Esophagus squamous epithelium (tissue), 5 donors: ENCODE measurements at places on chromosomes 5 and 9.

DNA sequence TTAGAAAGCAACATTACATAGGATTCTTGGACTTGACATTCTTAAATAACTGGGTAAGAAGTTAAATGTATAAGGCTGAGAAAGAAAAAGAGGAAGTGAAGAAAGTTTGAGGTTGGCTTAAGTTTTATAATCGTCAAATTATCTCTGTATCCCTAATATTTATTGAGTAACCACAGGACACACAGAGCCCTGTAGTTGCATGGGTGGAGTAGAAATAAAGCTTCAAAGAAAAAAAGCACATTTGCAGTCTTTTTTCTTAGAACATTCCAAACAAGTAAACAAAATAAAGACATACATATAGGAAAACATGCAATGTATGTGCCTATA, 137.0 kb downstream of the CCDC192 start:
- DNase-seq: no peak

GRCh38 chr5:15926586-15926985, 253.0 kb downstream of the MARCHF11 start:
- DNase-seq: no peak

- DNase-seq: no peak
Observed at GRCh38 chr5:113378081-113378480, 56.7 kb downstream of the TSSK1B start.

DNA sequence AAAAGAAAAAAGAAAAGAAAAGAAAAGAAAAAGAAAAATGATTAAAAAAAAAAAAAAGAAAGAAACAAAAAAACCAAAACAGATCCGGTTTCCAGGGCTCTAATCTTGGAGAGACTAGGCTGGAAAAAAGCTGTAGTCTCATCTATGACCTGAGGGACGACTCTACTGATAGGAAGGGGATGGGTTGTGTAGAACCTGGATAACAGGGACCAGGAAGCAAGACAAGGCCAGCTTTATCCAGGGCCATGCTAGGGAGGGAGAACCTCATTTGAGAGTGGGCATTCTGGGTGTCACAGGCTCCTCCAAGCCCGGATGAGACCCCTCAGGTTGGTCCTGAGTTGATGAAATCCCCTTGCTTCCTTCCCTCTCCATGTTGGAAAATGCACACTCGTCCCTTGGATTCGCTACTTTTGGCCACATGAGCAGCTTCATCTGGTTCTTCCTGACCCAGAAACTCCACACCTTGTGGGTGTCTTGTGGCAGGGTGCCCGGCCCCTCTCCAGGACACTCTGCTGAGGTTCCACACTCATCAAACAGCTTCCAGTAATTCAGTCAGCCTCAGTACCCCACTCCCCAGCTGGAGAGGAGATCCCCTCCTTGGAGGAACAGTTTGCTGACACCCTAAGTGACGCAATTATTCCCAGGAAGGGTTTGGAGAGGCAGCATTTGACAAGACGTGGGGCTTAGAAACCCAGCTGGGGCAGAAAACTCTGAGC, 71.1 kb upstream of the LHFPL2 start:
- DNase-seq: no peak

GRCh38 chr9:4985386-4986266, 554 bp downstream of the JAK2 start:
- no peak for DNase-seq

DNA sequence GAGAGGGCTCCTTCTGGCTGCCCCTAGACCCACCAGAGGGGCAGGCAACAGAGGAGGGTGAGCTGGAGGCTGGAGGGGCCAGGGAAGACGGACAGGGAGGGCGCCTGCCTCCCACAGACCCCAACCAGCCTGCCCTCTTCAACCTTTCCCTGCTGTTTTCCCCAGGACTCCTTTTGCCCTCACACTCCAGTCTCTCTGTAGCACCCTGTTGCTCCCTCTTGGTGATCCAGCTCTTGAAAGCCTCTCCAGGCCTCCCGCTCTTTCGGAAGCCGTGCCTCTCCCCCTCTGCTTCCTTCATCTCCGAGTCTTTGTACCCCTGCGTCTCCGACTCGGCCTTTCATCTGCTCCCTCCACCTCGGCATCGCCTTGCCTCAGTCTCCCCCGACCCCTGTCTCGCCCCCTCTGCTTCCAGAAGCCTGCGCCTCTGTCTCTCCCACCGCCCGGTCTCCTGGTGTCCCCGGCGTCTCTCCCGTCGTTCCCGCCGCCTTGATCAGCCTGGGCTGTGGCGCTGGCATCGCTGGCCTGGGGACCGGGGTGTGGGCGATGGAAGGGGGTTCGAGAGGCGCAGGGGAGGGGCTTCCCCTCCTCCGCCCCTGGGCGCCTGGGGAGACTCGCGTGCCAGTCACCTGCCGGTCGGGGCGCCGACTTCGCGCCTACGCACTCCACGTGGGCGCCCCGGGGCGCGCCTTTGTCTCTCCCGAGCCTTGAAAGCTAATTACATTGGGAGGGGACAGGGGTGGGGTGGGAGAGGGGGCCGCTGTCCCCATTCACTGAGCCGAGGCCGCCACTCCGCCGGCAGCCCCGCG, 5.3 kb upstream of the PRDM12 start:
- no peak for DNase-seq

DNA sequence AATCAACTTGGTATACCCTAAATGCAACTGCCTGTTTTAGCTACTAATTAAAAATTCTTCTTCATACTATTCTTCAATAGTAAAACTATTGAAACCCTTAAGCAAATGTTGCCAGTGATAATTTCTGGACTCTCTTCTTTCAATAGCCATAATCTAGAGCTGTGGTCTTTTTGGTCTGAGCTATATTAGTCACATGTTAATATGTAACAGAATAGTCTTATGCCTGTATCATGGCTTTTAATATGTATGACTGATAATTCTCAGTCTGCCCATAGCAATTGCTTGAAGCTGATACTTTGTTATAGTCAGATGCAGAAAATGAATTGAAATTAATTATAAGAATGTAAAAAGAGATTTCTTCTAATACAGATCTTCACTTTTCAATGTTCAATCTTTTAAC, 1871.9 kb upstream of the CDH6 start:
- no peak for DNase-seq

DNA sequence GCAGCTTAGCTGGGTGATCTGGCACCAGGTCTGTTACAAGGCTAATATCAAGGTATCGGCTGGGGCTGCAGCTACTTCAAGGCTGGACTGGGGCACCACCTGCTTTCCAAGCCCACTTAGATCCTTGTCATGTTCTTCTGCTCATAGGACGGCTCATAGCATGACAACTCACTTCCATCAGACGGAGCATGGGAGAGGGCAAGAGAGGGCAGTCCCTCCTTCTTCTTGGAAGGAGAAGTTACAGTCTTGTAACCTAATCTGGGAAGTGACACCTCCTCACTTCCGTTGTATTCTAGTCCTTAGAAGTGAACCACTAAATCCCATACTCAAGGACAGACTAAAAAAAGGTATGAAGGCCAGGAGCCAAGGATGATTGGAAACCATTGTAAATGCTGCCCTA, 258.2 kb downstream of the MAST4 start:
- DNase-seq: no peak

DNA sequence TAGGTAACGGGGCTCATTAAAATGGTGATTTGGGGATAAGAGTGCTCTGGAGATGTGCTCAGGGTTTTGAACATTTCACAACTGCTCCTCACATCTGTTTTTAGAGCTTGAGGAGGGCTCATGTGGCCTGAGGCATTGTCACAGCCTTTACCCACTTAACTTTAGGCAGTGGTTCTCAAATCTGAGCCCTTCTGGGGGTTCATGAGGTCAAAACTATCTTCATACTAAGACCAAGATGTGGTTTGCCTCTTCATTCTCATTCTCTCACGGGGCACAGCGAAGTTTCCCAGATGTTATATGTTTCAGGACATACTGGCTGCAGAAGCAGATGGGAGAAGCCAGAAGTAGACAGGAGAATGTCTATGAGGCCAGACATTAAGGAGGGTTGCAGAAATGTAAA, 38.4 kb downstream of the STXBP1 start:
- DNase-seq: no peak

GRCh38 chr5:38723426-38723825, 122.4 kb upstream of the OSMR start:
- no peak for DNase-seq

DNA sequence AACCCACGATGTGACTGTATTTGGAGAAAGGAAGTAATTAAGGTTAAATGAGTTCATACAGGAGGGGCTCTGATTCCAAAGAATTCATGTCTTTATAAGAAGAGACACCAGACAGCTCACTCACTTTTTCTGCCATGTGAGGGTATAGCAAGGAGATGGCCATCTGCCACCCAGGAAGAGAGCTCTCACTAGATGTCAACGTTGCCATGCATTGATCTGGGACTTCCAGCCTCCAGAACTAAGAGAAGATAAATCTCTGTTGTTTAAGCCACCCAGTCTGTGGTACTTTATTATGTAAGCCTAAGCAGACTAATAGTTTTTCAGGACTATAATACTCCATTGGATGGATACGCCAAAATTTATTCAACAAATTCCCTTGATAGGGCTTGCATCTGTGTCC, 89.8 kb upstream of the RAD23B start:
- no peak for DNase-seq

DNA sequence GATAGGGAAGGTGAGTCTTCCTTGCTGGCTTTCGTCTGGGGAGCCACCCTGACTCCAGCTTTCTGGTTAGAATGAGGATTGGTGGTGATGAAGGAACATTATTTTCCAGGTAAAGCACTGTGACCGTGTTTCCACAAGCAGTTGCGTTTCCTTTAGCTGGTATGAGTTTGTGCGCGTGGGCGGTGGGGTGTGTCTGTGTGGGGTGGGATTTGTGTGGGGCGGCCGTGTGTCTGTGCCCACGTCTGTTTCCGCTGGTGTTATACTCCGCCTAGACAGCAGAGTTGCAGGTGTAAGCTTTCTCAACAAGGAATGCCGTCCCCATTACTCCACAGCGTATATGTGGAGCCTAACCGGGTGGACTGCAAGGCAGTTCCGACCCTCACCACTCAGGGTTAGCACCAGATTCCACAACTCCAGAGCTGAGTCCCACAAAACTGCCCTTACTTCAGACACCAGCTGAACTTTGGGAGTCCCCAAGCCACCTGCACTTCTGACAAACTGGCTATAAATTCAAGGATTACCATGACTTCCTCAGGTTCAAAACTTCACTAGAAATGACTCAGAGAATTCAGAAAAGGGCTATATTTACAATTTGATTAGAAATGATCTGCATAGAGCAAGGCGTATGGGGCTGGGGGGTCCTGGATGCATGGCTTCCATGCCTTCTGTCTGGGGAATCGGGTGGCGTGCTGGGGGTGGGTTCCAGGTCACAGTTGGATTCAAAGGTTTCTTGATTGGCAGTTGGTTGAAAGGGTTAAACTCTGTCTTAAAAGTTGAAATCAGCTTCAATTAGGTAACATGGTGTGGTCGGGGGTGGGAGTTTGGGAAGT, 29.8 kb downstream of the PROP1 start:
- DNase-seq: no peak

GRCh38 chr5:148910686-148911361, 84.4 kb downstream of the ADRB2 start:
- no peak for DNase-seq

- no peak for DNase-seq
Observed at GRCh38 chr5:1850324-1851154, 32.2 kb downstream of the IRX4 start.

- no peak for DNase-seq
Observed at GRCh38 chr5:9524941-9525340, 20.9 kb downstream of the SEMA5A start.

DNA sequence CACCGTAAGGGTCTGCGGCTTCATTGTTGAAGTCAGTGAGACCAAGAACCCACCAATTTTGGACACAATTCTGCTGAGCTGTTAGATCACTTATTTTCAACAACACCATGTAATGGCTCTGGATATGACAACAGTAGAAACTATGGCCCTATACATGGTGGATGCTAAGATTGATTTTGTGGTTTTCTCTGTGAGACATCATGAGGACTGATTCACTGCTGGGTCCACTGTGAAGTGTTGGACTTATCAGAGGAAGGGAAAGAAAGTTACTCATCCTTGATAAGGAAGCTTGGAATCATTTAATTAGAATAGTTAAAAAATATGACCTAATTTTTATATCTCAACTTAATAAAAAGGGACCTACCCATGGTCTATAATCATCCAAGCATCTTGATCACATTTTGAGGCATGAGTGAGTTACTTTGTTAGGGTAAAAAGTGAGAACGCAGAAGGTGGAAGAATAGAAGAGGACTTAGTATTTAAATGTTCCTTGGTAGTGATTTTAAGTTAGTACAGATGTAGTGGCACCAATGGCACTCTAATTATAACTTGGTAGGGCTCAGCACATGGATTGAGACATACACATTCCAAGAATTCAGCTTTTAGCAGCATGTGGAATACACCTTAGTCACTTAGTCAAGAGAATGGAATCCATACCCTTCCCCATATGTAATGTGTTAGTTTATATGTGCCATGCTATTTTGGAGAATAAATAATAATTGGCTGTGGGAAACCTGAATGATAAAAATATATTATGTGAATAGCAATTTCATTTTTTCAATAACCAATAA, 123.5 kb upstream of the CD180 start:
- no peak for DNase-seq

DNA sequence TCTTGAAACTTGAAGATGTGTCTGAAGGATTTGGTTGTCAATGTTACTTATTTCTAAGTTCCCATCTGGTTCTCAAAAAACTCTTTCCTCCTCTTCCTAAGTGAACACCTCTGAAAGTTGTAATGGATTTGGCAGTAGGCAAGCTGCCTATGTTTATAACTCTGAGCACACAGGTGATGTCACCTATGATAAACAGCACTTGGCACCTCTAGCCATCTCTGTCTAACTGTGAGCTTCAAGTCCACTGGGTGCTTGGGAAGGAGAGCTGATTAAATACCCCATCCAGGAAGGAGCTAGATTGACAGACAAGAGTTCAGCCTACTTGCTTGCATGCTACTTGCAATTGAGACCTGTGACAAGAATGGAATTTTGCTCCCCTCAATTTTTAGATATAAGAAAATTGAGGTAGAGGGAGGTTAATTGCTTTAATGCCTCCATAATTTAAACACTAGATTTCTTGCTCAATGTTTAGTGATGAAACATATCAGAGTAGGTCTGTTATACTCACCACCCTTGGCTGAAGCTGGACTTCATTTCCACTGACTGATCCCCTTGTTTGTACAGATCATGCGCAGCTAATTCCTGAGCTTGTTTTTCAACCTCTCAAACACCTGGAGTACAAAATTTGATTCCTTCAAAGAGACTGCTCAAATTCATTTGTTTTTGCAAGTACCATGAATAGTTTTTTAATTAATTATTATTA, 49.9 kb downstream of the PDE4D start:
- DNase-seq: no peak

GRCh38 chr5:114305402-114306207, 56.3 kb upstream of the KCNN2 start:
- no peak for DNase-seq

GRCh38 chr5:1141834-1142233, 30.0 kb upstream of the SLC12A7 start:
- no peak for DNase-seq

GRCh38 chr9:76302947-76303550, 91.2 kb downstream of the RFK start:
- DNase-seq: no peak

- no peak for DNase-seq
Observed at GRCh38 chr9:119810645-119811429, 441.6 kb upstream of the BRINP1 start.
